ENCODE measurements at places on chromosomes 6 and 20.

DNA sequence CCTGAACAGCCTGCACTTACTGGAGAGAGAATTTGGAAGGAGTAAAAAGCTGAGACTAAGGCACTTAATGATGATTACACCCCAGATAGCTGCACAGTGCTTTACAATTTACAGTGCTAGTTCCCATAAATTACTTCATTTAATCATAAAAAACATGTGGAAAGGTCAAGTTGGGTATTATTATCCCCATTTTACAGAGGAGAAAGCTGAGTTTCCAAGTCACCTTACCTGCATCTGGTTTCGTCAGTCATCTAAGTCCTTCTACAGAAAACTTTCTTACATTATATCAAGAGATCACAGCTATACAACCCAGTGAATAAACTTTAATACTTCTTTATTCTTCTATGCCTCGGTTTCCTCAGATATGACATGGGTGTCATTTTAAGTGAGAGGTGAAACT, 3.3 kb downstream of the PTPRK start:
- no peak for DNase-seq

- DNase-seq: peak; percentile 23
Measured at GRCh38 chr6:89952686-89953085, 58.4 kb downstream of the GJA10 start.

GRCh38 chr6:35491558-35492257, 5.2 kb downstream of the TEAD3 start:
- DNase-seq: no peak

- DNase-seq: no peak
Measured at GRCh38 chr6:88661136-88661535, 302.3 kb downstream of the RNGTT start.

GRCh38 chr6:131167773-131168172, 32.5 kb downstream of the AKAP7 start:
- no peak for DNase-seq

DNA sequence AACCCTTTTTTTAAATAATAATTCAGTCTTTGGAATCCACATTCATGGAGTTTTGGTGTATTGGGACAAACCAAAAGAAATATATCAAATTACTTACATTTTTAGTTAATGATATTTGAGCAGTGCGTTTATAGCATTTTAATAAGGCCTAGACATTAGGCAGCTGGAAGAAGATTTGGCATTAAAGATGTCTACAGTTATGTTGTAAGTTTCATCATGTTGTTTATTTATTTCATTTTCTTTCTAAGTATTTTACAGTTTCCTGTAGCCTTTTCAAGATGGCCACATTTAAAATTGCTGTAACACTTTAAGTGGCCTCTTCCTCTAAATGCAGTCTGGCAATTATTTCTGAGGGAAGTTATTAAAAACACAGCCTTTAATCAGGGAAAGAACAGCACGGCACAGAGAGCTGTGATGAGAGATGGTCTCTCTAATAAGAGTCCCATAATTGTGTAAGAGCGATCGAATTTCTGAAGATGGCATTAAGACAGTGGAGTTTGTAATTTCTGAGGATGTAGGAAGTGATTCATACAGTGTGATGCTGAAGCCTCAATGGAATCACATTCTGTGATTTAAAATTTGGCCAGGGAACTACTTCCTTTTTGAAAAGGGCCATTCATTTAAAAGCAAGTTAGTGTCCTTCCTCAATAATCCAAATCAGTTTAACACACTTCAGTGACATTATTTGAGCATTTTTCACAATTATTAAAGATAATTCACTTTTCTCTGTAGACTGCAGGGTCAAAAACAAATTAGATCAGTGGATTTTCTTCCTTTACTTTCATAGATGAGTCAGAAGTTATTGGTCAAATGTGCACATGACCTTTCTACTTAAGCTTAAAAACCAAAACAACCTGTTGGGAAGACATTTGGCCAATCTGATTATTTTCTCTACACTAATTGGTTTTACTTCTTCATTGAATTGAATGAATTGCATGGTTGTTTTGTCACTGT, 52.4 kb upstream of the EDN3 start:
- DNase-seq: no peak

GRCh38 chr6:77987035-77987384, 334.2 kb downstream of the MEI4 start:
- no peak for DNase-seq

- DNase-seq: no peak
Measured at GRCh38 chr6:16108419-16108818, 20.5 kb upstream of the MYLIP start.

GRCh38 chr6:44001318-44002066, 125.8 kb downstream of the MRPL14 start:
- no peak for DNase-seq

DNA sequence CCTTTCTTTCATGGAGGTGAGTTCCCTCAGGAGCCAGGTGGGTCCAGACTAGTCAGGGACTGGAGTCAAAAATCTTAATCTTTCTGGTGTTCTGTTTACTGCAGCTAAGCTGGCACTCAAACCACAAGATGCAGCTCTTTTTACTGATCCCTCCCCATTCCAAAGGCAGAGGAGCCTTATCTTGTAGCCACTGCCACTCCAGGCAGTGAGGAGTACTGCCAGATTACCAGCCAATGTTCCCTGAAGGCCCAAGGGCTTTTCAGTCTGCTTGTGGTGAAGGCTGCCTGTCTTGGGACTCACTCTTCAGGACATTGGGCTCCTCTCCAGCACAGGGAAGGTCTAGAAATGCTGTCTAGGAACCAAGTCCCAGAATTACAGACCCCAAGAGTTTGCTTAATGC, 490.4 kb upstream of the ADGRB3 start:
- DNase-seq: no peak

DNA sequence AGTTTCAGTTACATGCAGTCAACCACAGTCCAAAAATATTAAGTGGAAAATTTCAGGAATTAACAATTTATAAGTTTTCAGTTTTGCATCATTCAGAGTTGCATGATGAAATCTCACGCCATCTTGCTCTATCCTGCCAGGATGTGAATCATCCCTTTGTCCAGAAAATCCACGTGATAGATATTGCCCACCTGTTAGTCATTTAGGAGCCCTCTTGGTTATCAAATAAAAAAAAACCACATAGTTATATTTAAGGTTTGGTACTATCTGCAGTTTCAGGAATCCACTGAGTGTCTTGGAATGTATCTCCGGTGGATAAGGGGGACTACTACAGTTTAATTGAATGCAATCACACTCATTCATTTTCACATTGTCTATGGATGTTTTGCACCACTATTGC, 1249.0 kb upstream of the CITED2 start:
- DNase-seq: no peak

DNA sequence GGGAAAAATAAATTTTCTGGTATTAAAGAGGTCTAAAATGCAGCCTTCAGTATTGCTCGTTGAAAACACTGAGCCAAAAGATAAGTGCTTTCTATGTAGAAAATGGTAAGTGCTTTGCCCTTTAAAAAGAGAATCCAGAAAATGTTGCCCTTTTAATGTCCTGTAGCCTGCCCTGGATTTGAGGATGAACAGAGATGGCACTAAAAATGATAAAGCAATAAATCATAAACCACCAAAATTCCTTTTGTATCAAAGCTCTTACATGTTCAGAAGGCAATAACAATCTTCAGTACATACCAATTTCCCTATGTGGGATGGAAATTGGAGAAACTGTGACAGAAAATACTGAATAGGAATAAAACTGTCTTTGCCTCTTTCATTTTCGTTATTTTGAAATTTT, 405.8 kb downstream of the PHF3 start:
- DNase-seq: no peak

GRCh38 chr20:53751620-53752318, 158.1 kb upstream of the ZNF217 start:
- DNase-seq: no peak

DNA sequence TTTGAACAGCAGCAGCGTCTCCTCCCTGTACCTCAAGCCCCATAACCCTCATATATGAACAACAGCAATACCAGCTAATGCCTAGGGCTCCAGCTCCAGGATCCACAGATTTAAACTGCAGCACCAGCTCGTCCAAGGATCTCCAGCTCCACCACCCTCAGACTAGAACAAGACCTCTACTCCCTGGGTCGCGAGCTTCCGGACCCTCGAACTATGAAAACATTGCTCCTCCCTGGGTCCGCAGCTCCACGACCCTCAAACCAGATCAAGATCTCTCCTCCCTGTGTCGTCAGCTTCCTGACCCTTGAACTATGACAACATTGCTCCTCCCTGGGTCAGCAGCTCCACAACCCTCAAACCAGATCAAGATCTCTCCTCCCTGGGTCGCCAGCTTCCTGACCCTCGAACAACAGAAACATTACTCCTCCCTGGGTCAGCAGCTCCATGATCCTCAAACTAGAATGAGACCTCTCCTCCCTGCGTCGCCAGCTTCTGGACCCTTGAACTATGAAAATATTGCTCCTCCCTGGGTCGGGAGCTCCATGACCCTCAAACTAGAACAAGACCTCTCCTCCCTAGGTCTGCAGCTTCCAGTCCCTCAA, 339.0 kb upstream of the SULF2 start:
- DNase-seq: no peak

DNA sequence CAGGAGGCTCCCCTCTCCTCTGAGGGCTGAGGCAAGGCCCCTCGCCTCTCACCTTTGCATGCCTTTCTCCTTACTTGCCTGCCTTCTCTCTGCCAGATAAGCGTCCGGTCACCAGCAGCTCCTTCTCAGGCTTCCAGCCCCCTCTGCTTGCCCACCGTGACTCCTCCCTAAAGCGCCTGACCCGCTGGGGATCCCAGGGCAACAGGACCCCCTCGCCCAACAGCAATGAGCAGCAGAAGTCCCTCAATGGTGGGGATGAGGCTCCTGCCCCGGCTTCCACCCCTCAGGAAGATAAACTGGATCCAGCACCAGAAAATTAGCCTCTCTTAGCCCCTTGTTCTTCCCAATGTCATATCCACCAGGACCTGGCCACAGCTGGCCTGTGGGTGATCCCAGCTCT, 21.3 kb upstream of the PPARD start:
- DNase-seq: no peak

- no peak for DNase-seq
Measured at GRCh38 chr20:19881080-19881840, 123.2 kb downstream of the RIN2 start.

GRCh38 chr6:142886431-142887170, 58.4 kb downstream of the HIVEP2 start:
- no peak for DNase-seq

DNA sequence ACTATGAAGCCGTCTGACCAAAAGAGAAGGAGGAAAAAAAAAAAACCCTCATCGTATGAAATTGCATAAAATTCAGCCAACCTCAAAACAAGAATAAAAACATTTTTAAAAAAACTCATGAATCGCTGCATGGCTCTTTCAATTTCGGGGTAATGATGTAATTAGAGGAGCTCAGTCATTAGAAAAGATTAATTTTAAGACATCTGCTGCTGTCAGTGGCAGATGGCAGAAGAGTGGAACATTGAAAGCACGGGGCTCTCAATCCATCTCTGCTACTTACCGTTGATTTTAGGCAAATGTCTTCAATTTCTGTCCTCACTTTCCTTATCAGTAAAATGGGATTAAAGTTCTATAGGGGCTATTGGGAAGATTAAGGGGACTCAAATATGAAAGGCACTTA, 79.1 kb downstream of the EYA2 start:
- DNase-seq: no peak

GRCh38 chr6:69265706-69266105, 531.1 kb downstream of the LMBRD1 start:
- no peak for DNase-seq

DNA sequence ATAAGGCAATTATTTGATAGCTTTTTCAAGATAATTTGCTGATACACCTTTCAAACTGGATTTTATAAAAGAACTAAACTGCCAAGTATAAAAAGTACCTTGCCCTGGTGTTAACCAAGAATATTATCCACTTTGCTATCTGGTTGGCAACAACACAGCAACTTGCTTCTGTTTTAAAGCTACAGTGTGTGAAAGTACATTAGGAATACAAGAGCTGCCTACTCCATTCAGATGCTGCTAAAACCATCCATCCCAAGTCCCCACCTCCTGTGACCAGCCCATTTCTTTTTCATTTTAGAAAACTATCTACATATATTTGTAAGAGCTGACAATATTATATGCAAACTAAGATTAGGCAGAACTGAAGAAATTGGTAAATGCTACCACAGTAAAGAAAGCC, 12.8 kb downstream of the CLDN20 start:
- no peak for DNase-seq

DNA sequence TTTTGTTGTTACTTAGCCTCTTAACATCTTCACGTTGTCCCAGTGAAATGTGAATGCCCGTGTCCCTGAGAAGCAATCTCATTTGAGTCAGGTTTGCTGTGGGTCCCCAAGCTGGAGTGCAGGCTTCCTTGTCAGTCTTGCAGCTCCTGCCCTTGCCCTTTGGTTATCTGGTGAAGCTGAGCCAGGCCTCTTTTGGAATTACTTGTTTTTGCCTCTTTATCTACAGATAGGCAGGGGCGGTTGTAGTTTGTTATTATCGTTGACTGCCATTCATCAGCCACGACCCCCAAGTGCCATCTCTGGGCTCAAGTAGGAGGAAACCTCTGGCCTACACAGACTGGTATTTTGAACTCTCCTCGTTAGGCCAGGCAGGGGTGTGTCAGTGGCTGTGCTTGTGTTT, 2.2 kb downstream of the TMEM14C start:
- no peak for DNase-seq

DNA sequence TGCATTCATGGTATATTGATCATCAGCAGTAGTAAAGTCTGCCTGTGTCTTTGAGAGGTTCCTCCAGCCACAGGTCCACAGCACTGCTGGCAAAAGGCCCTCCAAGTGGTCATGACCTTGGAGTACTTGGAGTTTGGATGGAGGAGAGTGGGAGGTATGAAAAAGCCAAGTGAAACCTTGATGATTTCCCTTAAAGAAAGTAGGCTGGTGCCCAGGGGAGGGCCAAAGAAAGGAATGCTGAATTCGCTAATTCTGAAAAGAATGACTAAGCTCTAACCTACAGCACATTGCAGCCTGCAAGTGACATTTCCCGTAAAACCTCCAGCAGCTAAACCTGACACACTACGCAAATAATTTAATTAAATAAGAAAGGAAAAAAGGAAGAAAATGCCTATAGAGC, 223.4 kb upstream of the TAB2 start:
- DNase-seq: no peak

DNA sequence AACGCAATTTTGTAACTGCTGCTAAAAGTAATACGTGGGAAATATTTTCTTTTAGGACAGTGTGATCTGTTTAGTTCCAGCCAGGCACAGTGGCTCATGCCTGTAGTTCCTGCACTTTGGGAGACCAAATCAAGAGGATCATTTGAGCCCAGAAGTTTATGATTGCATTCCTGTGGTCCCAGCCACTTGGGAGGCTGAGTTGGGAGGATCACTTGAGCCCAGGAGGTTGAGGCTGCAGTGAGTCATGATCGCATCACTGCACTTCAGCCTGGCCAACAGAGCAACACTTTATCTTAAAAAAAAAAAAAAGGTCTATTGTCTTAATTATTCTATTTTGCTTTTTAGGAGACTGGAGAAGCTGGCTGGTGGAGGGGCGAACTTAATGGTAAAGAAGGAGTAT, 101.5 kb downstream of the CD2AP start:
- no peak for DNase-seq

- DNase-seq: no peak
Measured at GRCh38 chr6:135192256-135193174, 11.4 kb downstream of the MYB start.

Measured in stimulated activated CD8-positive, alpha-beta memory T cell treated with anti-CD3 and anti-CD28 coated beads, Interleukin-12 subunit alpha, Interleukin-12 subunit beta, amount 100 ng/mL, for 1 hour (primary cell).